ENCODE measurements at places on chromosomes 1 and 21.

DNA sequence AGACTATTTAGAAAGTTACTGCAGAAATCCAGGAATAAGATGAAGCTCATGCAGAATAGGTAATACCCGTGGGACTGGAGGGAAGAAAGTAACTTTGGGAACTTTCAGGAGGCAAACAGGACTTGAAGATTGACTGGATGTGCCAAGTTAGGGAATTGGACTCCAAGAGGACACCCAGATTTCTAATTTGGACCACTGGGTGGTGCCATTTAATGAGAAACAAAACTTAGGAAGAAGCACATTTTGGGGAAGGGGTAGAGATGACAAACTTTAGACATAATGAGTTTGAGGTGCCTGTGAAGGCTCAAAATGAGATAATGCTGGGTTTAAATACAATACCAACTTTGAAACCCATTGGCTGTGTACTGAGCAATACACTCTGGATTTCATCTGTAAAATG lies 3.3 kb upstream of the B4GALT3 start:
- DNase-seq = no peak

DNA sequence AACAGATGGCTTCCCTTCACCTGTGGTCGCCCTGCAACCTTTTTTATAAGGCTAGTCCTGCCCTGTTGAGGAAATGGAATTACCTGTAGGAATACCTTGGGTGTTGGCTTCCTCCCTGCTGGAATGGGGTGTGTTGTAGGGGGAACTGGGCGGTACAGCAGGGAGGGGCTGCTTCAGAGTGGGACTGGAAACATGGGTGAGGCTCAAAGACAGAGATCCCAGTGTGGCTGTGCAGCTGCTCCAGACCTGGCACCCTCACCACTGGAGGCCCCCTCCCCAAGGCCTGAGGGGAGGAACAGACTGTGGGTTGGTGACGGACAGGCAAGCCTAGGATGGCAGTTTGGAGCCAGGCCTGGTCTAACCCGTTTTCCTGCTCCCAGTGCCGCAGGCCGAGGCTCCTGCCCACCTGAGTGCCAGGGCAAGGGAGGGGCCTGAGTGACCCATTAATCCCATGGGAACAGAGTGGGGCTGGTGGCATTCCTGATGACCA lies 4.5 kb downstream of the EFNA3 start:
- DNase-seq = no peak

- DNase-seq = no peak
These were observed 43.0 kb downstream of the XPR1 start for GRCh38 chr1:180674603-180675530.

- DNase-seq = no peak
These were observed 40.3 kb downstream of the MORN1 start for GRCh38 chr1:2350911-2351655.

DNA sequence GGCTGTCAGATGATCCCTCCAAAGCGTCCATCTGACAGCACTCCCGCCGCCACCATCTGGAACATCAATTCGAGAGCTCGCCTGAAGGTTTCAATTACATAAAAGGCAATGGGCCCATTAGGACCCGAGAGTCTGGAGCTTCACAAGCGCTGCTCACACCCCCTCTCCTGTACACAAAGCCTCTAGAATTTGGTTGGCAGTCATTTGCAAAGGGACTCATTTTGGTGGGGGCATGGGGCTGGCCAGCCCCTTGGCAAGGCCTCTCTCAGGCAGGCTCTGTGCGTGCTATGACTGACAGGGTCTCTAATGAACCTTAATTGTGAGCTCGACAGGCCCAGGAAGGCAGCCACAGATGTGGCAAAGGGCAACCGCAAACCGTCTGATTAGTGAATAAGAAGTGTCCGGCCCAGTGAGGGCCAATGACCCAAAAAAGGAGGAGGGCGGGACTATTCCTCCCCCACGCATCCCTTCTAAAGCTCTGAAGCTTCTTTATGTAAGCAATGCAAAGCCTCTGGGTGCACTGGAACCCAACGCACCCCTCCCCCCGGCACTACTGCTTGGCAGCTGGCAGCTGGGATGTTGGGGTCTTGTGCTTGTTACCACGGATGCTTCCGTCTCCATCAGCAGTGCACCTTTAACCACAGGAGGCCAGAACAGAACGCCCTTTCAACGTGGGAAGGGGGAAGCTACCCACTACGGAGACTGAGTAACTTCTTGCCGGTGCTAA lies 79.4 kb downstream of the CAPZB start:
- DNase-seq = no peak

GRCh38 chr1:64515427-64515826 lies 45.5 kb downstream of the CACHD1 start:
- DNase-seq = no peak

- no peak for DNase-seq
These were observed 63.7 kb downstream of the CNST start for GRCh38 chr1:246629976-246630375.

DNA sequence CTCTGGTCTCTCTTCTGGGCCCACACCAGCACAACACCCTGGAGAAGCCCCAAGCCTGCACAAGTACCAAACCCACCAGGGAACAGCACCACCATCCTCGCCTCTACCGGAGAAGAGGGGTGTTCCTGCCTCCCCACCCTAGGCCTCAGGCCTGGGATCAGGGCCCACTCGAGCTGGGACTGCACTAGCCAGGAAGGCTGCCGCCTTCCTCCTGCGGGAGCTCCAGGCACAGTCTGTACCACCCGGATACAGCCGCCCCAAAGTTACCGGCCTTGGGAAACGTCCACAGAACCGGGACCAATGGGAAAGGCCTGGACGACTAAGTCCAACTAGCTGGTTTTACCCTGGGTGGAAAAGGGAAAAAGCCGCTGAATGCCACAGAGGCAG lies 3.4 kb downstream of the TAL1 start:
- no peak for DNase-seq

DNA sequence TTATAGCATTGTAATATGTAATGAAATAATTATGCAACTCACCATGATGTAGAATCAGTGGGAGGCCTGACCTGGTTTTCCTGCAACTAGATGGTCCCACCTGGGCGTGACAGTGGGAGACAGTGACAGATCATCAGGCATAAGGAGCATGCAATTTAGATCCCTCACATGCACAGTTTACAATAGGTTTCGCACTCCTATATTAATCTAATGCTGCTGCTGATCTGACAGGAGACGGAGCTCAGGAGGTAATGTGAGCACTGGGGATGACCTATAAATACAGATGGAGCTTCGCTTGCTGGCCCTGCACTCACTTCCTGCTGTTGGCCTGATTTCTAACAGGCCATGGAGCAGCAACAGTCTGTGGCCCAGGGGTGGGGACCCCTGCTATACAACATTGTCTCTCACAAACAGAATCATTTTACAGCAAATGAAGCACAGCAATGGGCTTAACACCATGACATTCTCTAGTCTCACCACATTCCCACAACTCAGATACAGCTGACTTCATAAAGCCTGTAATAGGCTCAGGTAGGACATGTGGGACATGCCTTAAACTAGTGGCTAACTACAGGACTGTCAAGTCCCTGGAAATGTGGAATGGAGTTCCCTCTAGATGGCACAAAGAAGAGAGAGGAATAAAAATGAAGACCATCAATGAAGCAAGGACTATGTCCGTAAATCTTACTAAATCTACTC lies 40.7 kb upstream of the SLC5A9 start:
- DNase-seq = no peak

DNA sequence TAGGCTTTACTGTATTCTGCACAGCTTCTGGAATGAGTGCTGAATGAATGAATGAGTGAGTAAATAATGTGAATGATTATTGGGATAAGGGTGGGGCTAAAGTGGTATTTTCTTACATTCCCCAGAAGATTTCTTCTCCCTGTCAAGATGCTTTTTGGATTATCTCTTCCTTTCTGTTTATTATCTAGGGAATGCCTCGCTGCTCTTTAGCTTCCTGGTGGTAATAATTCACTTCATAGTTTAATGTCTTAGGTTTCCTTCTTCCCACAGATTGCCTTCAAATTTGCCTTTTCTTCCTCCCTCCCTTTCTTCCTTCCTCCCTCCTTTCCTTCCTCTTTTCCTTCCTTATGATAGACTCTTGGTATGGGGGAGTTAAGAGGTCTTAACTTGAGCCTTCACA lies 24.0 kb downstream of the DDR2 start:
- no peak for DNase-seq

DNA sequence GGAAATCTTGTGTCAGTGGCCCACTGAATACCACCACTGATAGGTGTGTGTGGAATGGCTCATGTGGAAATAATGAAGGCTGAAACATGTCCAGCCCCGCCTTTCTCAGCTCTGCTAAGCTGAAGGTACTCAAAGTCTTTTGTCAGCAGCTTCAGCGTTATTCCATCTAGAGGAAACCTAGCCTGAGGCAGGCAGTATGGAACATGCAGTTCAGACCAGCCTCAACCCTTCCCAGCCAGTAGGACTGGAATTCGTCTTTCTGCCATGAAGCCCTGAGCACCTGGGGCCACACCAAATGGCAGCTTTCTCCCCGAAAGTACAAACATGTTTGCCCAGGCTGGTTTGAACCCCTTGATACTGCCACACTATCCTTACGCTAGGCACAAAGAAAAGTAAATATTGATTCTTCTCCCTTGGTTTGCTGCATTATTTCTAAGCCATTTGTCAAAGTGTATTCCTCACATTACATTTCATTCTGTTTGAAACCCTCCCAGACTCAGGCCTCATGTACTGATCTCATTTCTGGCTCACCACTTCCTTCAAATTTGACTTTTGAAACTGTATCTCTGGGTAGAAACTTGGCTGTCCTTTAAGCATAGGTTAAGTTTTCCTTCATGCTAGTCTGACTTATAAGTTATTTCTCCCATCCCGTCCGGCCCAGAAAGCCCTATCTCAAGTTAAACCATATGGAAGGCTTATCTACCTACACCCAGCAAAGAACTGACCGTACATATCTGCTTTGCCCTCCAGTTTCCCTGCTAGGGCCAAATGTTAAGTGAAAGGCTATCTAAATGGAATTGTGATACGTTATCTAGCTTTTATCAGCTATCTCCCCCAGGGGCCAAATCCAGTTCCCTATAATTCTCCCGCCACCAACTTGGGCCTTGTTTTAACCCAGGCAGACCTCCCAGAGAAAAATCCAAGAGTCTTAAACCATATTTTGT lies 45.7 kb upstream of the HOOK1 start:
- no peak for DNase-seq

DNA sequence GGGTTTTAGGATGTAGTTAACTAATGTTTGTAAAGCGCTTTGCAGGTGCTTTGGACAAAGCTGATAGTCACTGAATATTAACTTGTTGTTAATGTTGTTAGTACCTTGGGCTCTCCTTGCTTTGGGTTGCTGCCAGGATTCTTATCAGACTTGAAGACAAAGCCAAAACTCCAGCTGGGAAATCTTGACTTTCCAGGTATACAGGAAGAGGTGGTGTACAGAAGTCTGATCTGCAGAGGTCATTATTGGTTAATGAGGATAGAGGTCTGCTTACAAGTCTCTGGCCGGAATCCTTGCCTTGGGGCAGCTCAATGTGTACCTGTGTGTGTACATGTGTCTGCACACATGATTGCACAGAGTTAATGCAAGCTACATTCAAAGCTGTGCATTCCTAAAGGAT lies 96.0 kb upstream of the POU3F1 start:
- DNase-seq = no peak

- DNase-seq = no peak
These were observed 43.9 kb upstream of the POFUT2 start for GRCh38 chr21:45331531-45332147.

DNA sequence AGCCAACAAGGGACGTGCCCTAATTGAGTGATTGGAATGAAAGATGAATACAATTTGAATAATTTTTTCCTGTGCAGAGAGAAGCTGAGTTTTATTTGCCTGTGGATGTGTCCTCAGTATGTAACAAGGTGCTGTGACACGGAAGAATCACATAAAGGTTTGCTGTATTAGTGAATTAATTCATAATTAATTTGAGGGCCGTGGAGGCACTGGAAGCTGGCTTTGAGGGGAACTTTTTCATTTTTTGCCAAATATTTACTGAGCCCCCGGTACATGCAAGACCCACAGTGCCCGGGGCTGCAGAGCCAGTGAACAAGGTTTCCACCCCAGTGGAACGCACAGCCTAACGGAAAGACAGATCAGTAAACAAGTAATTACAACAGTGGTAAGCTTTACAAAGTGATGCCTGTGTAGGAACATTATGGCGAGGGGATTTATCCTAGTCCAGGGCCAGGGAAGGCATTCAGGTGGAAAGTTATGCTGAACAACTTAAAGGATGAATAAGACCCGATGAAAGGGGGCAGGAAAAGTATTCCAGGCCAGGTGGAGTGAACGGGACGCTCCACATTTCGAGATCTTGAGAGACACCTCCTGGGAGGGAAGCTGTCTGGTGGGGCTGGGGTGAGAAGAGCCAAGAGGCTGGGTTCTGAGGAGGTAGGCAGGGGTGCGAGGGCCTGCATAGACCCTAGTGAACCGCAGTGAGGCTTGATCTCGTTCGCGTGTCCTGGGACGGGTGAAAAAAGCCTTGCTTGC lies 773 bp upstream of the RCC2 start:
- no peak for DNase-seq

- DNase-seq = no peak
These were observed 175.8 kb downstream of the GRIK3 start for GRCh38 chr1:36858553-36858952.

DNA sequence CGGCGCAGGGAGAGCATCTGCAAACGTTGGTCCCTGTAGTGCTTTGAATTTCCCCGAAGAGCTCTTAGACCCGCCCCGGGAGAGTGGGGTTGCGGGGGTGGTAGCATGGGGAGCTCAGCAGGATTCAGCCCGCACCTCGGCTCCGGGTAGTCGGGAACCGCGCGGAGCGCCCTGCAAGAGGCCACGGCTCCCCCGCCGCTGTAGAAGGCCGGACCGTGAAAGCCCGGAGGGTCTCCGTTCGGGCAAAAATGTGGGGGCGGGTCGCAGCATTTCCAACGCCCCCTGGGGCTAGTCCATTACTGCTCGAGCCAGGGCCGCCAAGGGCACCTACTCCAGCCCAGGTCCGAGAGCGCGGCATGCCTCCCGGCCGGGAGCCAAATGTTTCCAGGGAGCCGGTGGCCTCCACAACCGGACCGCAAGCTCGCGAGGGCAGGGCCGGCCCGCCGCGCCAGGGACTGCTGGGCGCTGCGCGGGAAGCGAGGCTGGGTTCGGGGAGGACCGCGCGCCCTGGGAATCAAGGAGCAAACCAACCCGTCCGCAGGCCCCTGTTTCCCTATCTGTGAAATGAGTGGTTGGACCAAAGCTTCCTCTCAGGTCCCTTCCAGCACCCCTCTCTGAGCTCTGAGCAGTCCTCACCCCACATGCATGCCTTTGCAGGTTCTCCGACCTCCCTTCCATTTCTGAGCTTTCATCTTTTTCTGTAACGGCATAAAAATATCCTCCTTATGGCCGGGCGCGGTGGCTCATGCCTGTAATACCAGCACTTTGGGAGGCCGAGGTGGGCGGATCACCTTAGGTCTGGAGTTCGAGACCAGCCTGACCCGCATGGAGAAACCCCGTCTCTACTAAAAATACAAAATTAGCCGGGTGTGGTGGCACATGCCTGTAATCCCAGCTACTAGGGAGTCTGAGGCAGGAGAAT lies 775 bp upstream of the TMEM63A start:
- DNase-seq = peak; percentile 64

GRCh38 chr1:114336360-114336759 lies 174.6 kb downstream of the TRIM33 start:
- DNase-seq = no peak

- DNase-seq = peak; percentile 79
These were observed 8.9 kb upstream of the LEMD1 start for GRCh38 chr1:205430696-205431305.

- DNase-seq = peak; percentile 15
These were observed 34.7 kb upstream of the GPR25 start for GRCh38 chr1:200837931-200838571.

Data from GM13976 (cell line).